Endothelial cell of umbilical vein (primary cell): ENCODE measurements at places on chromosomes 2 and 18. TPM values are rescaled to one million over a fixed set of nuclear protein-coding genes. Genes with fewer than 3 reads are reported as not detected.
A peak's percentile ranks its signal among the peaks of the same experiment; 100 is the strongest.

Gene ACTR1B
- 49.8 and 50.2 TPM in 2 replicates for total RNA-seq

Gene LBX2
- 3.8 and 4.3 TPM in 2 replicates for total RNA-seq

Gene CD207
- total RNA-seq: not detected in 2 replicates

Gene CDK15
- not detected in 2 replicates for total RNA-seq

DNA sequence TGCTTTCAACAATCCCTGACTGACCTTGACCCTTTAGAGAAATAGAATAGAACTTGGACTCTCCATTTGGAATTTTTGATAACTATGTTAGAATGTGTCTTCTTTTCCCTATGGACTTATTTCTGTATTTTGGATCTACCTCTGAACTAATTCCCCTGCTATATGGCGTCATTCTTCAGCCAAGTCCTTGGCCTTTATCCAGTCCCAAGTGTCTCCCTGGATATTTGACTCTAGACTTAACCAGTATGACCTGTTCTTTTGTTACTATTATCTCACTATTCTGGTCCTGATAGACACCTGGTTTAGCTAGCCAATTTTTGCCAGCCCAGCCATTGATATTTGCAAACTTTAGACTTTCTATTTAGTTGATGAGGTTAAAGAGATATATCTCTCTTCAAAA, 186.8 kb downstream of the KCNS3 start:
- no peak overlapping the region for H3K4me3 ChIP-seq
- DNase-seq: no peak
- H3K27ac ChIP-seq: no peak overlapping the region
- no peaks in the 10 kb centered on the region for H3K4me1 ChIP-seq

DNA sequence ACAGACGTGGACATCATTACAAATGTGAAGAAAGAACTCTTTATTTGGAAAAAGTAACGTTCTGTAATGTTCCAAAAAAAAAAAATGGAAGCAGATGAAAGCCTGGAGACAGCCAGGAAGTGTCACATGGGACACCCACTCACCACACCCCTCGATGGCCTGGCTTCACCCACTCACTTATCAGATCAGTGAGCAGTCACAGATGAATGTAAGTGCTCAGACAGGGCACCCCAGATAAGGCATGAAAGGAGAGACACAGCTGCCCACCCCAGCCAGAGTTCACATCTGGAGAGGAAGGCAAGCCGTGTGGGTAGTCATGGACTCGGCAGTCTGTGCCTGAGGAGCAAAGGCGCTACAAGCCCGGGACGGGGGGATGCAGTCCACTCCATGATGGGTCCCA, 105.2 kb downstream of the SEPTIN10 start:
- H3K36me3 ChIP-seq: no peaks in the 10 kb centered on the region
- H3K4me1 ChIP-seq: no peaks in the 10 kb centered on the region
- no peak overlapping the region for H3K4me3 ChIP-seq
- no peak for DNase-seq
- H3K27me3 ChIP-seq: no peaks in the 10 kb centered on the region

DNA sequence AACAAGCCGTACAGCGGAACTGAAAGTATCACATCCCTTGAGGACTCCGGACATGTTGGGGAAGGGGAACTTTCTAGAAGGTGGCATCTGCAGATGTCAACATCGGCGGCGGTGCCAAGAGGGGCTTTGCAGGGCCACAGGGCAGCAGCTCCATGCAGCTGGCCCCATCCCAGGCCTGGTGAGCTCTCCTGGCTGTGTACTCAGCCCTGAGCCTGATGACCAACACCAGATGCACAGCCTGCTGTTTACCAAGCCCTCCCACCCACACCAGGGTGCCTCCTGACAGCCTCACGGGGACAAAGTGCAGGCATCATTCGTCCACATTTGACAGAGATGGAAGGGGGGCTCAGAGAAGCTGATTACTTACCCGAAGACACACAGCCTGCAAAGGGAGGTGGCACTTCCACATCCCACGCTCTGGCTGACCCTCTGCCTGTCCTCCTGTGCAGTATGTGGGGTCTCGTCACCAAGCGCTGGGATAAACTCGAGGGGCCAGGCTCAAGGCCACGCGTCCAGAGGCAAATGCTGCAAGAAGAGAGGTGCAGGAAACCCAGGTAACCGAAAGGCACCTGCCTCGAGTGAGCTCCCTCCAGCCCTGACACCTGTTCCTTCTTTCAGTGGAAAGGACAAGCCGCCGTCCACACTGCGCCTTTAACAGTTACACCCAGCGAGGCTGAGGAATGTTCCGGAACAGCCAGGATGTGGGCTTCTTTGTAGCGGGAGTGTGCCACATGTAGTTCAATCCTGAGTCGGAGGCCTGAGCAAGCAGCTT, 69.0 kb upstream of the ASAP2 start:
- H3K4me3 ChIP-seq: no peak overlapping the region
- no peak for DNase-seq
- H3K4me1 ChIP-seq: no peaks in the 10 kb centered on the region
- no peaks in the 10 kb centered on the region for H3K36me3 ChIP-seq
- no peak overlapping the region for H3K27ac ChIP-seq

- no peak for DNase-seq
- no peak overlapping the region for H3K27ac ChIP-seq
- H3K4me1 ChIP-seq: no peaks in the 10 kb centered on the region
- no peaks in the 10 kb centered on the region for H3K36me3 ChIP-seq
Measured at GRCh38 chr2:20929721-20930120, 106.8 kb upstream of the LDAH start.

DNA sequence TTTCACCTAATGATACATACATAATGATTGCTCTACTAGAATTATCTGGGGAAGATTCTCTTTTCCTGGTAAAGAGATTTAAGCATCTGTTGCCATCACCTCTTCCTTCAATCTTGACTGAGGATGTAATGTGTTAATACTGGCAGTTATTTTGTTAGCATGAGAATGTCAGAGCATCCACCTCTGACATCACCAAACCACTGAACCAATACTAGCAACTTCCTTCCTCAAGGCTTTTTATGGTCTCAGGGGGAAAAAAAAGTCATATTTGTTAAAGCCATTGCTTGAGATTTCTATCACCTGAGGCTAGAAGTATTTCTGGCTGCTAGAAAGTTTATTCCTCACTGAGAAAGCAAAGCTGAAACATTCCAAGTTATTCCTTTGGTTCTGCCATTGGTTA, 48.5 kb downstream of the DSEL start:
- H3K4me1 ChIP-seq: no peaks in the 10 kb centered on the region
- H3K27ac ChIP-seq: no peak overlapping the region
- no peaks in the 10 kb centered on the region for H3K36me3 ChIP-seq
- H3K4me3 ChIP-seq: no peak overlapping the region
- DNase-seq: no peak

- no peak for DNase-seq
- H3K4me3 ChIP-seq: no peak overlapping the region
- no peaks in the 10 kb centered on the region for H3K27me3 ChIP-seq
- H3K36me3 ChIP-seq: no peaks in the 10 kb centered on the region
Measured at GRCh38 chr18:25047983-25048382, 304.0 kb downstream of the ZNF521 start.

DNA sequence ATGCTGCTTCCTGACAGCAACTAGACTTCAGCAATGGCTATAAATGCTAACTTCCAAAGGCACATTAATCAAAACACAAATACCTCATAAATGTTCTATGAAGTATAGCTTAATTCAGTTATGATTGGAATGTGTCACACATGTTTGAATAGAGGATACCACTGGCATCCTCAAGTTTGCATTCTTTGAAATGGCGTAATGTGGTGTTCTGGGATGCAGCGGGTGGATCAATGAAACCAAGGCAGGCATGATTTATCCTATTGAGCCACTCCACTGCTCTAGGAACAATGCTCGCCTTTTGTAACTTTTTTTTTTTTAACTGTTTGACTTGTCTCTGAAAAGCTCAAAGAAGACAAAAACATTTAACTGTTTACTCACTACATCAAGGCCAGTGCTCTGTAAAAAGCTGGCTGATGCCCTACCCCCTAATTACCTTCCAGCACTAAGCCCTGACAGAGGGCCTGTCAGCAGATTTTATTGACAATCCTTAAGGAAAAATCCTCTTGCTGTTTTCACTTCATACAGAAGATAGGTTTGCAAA, 278.8 kb upstream of the SESTD1 start:
- H3K4me3 ChIP-seq: no peak overlapping the region
- no peak for DNase-seq

- H3K4me1 ChIP-seq: peaks cover 16% of the 10 kb centered on the region
- no peaks in the 10 kb centered on the region for H3K27me3 ChIP-seq
- H3K36me3 ChIP-seq: no peaks in the 10 kb centered on the region
- peak overlapping the region; percentile 77 for H3K4me3 ChIP-seq
- H3K27ac ChIP-seq: no peak overlapping the region
Measured at GRCh38 chr18:58045242-58046092, 1.4 kb downstream of the NEDD4L start.
